RPMI8226 (cell line): ENCODE measurements at places on chromosomes 13 and 19.
A peak's percentile ranks its signal among the peaks of the same experiment; 100 is the strongest.

DNA sequence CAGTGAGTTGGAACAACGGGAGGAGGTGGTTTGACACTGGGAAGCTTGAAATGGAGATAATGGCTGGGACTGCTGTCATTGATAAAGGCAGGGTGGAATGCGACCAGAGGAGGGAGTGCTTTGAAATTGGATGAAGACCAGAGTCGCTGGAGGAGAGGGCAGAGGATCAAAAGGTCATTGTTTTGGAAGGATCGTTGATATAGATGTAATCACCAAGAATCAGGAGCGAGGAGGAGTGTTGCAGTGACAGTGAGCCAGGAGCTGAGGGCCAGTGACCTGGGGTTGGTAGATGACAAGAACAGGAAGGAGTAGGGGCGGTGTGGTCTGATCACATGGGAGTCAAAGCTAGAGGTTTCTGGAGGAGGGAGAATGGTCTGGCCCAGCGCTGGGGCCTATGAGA, 25.3 kb downstream of the TM9SF2 start:
- DNase-seq = no peak

- DNase-seq = peak; percentile 50
Observed at GRCh38 chr13:29689548-29689947, 94.1 kb upstream of the SLC7A1 start.

DNA sequence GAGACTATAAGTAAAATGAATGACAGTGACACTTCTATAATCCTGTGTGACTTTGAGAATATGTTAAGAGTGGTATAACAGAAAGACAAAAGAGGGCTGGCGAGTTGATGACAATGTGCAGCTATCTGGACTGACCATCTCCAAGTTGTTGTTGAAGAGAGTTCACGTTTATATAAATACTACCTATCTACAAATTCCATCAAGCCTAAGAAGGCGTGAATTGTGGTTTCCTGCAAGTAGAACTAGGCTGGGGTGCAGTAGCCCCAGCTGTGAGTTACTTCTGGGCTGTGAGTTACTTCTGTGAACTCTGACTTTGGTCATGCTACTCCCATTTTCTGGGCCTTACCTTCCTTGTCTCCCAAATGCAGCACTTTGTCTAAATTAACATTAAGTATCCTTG, 561.0 kb downstream of the TBC1D4 start:
- no peak for DNase-seq

DNA sequence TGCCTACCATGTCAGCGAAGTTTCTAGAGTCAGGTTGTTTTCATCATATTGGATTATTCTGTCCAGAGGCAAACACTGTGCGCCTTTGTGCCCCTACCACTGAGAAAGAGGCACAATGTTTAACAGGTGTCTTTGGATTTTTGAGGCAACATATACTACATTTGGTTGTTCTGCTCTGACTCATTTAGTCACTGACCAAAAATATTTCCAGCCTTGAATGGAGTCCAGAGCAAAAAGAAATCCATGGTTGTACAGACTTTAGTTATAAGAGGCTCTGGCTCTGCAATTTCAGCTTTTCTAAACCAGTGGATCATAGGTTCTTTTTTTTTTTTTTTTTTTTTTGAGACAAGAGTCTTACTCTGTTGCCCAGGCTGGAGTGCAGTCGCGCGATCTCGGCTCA, 35.7 kb downstream of the LACC1 start:
- DNase-seq = no peak

- DNase-seq = no peak
Observed at GRCh38 chr13:20491926-20492435, 33.7 kb downstream of the CRYL1 start.
